ENCODE measurements at places on chromosomes 1 and 21. TPM values are rescaled to one million over a fixed set of nuclear protein-coding genes. Genes with fewer than 3 reads are reported as not detected.

Gene CD101
- 0.15 TPM for total RNA-seq

Gene CLCA1
- total RNA-seq = not detected

Gene HAO2
- total RNA-seq = not detected

Gene PLEKHN1
- 0.30 TPM for total RNA-seq

Gene LCE3E
- total RNA-seq = not detected

Gene TMEM269
- total RNA-seq = not detected

Gene COL24A1
- total RNA-seq = under 0.01 TPM
